AG09309 (cell line): ENCODE measurements at places on chromosomes 5 and 9.

DNA sequence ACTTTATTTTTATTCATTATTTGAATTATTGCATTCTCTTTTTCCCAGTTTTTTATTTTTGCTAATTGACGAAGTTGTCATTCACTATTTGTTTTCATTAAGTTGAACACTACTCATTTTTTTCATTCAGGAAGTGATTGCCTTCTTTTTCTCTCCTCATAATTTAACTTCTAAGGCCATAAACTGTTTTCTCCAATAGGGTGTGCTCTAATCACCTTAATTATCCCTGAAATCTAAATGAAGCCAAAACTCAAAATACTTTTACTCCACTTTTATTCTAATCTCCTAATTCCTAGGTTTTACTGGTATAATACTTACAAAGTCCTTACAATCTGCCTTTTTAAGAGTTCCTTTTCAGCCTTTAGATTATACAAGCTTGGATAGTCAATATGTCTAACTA, 2.9 kb upstream of the OR13C2 start:
- DNase-seq: no peak

DNA sequence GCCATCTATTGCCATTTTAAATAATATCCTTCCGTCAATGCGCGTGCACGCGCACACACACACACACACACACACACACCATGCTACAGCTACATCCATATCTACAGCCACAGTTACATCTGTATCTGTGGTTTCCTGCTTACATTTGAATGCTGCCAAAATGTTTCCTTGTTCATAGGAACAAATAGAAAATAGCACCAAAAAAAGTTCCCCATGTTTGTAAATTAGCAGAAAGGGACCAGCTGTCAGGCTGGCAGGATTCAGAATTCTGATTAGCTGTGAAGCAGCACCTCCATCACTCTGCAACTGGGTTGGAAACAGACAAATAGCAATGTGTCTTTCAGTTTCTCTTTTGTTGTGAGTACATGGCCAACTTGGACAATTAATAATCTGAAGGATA, 601.5 kb downstream of the IRX1 start:
- DNase-seq: no peak

DNA sequence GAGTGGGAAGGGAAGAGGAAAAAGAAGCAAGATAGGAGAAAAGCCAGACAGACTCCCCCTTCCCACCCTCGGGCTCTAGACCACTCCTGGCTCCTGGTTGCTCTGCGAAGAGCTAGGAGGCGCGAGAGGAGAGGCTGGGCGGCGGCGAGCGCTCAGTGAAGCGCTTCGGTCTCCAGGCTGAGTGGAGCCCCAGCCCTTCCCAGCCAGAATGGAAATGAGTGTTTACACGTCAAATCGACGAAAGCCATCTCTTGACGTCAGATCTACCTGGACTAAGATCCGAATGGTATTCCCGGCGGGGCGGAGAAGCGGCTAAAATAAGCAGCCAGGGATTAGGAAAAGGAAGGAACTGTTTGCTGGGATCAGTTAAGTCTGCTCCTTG, at the start of gene PCSK1:
Gene PCSK1 (minus strand): TSS at position 183 of the 382 bp plus-strand sequence. CDS start 206 bp downstream, outside the sequence.
- no peak for DNase-seq

GRCh38 chr5:151454166-151454565, 6.8 kb downstream of the SLC36A1 start:
- DNase-seq: no peak

- DNase-seq: no peak
These were observed 2.6 kb upstream of the DAPK1 start for GRCh38 chr9:87494970-87495471.

DNA sequence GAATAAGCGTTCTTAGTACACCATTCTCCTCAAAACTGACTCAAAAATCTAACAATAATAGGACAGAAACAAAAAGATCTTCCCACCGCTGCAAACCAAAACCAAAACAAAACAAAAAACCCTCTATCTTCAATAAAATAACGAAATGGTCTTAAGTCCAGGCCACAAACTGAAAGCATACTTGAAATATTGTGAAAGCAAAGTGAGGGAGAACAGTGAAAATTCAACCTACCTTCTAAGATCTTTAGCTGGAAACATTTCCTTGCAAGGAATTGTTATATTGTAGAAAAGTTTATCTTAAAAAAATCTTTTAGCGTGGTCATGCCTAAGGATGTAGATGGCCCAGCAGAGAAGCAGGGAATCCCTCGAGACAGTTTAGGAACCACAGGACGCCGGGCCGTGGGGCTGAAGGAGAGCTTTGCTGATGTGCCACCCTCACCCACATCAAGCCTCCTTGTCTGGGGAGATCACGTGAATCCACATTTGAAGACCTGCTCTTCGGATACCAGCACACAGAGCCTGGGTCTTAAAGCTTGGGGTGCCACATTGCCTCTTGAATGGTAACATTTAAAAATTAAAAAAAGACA, 27.8 kb upstream of the LVRN start:
- no peak for DNase-seq

DNA sequence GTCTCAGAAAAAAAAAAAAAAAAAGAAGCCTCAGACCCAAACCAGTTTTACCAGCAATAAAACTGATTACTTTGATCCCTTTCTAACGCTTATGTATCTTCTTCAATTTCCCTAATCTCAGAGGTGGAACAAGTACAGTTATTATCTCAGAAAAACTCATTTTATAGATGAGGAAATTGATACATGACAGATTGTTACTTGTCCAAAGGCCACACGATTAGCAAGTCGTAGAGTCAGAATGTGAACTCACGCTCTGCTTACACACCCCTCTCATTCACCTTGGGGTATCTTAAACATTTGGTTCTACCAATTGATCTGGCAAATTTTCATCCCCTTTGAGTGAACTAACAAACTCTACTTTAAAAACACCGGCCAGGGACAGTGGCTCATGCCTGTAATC, 110.2 kb downstream of the SUSD1 start:
- DNase-seq: no peak
